ENCODE measurements at places on chromosomes 2 and 18. TPM values are rescaled to one million over a fixed set of nuclear protein-coding genes. Genes with fewer than 3 reads are reported as not detected.

Gene SOWAHC
- 0.09 TPM for total RNA-seq

DNA sequence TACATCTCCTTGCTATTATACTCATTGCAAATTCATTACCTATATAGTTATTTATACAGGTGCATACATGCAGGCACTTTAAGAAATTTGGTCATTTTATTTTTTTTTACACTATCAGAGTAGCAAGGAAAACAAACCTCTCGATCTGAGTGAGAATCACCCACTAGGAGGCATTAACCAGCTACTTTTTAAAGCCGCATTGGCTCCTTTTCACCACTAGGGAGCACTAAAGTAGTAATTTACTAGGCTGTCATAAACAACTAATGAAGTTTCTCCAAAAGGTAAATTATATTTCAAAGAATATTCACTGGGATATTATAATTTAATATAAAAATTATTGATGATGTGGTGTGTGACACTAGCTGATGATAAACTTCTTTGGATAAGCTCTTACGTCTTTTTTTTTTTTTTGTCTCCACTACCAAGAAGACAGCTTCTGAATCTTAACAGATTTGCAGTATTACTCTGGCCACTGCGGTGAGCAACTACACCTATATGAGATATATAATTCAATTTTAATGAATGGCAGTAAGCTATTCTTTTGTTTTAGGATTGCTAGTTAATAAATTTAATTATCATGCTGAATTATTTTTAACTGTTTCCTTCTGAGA is 101.9 kb downstream of the NOL4 start:
- no peak for DNase-seq

Gene RSAD2
- total RNA-seq: 83.0 TPM

GRCh38 chr2:216713691-216714336 is 18.5 kb upstream of the IGFBP5 start:
- DNase-seq: no peak

GRCh38 chr2:169964740-169965139 is 137.5 kb downstream of the UBR3 start:
- no peak for DNase-seq

Gene PFN4
- total RNA-seq: not detected

DNA sequence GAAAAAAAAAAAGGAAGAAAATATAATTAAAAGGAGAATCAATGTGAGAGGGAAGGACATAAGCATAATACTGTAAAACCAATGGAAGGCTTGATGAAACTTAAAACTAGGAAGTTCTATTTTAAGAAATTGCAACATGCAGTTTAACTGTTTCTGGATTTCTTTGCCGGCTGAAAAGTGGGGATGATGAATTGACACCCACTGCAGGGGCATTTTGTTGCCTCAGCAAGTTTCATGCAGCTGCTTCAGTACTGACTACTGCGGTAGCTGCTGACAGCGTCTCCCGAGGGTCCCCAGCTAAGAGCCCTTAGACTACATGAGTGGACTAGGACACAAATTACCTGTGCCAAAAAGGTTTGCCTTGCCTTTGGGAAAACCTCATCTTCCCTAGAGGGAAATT is 69.2 kb downstream of the B3GNT2 start:
- DNase-seq: no peak

GRCh38 chr2:67712484-67712883 is 315.4 kb downstream of the ETAA1 start:
- no peak for DNase-seq

DNA sequence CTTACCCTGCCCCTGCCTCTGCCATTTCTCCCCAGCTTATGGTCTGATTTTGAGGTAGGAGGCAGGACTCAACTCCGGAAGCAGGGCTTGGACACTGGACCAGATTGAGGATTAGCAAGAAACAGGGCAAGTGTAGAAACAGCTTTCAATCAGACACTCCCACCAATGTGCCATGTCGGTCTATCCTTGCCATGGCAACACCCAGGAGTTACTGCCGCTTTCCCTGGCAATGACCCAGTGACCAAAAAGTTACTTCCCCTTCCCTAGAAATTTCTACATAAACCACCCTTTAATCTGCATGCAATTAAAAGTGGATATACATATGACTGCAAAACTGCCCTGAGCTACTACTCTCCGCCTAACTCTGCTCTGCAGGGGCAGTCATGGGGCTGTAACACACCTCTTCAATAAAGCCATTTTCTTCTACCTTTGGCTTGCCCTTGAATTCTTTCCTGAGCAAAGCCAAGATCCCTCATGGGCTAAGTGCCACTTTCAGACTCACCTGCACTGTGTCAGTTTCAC is 156.7 kb downstream of the LPIN1 start:
- no peak for DNase-seq

Gene DOCK10
- 271 TPM for total RNA-seq

GRCh38 chr2:96154506-96155380 is 9.5 kb upstream of the DUSP2 start:
- DNase-seq: no peak

GRCh38 chr2:50558182-50558581 is 473.8 kb downstream of the NRXN1 start:
- no peak for DNase-seq

DNA sequence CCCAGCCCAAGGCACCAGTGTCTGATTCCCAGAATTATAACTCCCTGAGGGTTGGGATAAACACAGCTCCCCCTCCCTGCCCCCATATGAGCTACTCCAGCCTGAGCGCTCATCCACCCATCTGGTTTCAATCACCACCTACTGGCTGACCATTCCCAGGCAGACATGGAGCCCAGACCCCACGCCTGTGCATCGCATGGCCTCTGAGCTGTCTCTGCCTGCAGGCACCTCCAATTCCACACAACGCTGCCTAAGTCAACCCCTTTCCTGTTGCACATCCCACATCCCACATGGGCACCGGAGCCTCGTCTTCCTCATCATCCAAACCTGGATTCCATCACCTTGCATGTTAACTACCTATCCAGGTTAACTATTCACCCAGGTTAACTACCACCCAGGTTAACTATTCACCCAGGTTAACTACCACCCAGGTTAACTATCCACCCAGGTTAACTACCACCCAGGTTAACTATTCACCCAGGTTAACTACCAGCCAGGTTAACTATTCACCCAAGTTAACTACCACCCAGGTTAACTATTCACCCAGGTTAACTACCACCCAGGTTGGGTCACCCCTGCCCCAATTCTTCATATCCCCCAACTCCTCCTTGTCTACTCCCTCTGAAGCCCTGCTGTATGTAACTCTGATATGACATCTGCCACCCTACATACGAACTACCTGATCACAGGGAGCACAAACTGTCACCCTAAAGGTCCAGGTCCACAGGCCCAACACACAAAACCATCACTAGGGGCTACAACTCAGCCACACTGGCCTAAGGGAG is 47.8 kb downstream of the TEX51 start:
- no peak for DNase-seq

Gene GAREM1
- not detected for total RNA-seq

Gene MAB21L4
- not detected for total RNA-seq

- DNase-seq: no peak
Observed at GRCh38 chr2:146867477-146867986, 977.3 kb upstream of the ACVR2A start.

Gene CD226
- total RNA-seq: 83.3 TPM

GRCh38 chr2:156892467-156893281 is 364.8 kb upstream of the GALNT5 start:
- no peak for DNase-seq

GRCh38 chr2:54396798-54397197 is 59.3 kb upstream of the SPTBN1 start:
- DNase-seq: no peak

- DNase-seq: no peak
Observed at GRCh38 chr2:242044313-242044590, 174.7 kb downstream of the RTP5 start.

DNA sequence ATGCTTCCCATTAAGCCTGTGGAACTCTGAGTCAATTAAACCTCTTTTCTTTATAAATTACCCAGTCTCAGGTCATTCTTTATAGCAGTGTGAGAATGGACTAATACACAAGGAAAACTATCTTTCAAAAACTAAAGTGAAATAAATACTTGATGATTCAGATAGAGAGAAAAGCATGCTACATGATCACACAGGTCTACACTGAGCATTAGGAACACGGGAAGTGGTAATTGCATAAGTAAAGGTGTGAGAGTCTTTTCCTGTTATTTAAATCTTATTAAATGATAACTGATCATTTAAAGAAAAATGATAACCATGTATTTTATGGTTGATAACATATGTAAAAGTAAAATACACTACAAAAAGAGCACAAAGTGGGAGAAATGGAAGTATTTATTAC is 812.0 kb upstream of the RAB6C start:
- no peak for DNase-seq

GRCh38 chr18:13501891-13502290 is 224.5 kb downstream of the FAM210A start:
- DNase-seq: peak; percentile 73

Gene INHBB
- total RNA-seq: not detected

DNA sequence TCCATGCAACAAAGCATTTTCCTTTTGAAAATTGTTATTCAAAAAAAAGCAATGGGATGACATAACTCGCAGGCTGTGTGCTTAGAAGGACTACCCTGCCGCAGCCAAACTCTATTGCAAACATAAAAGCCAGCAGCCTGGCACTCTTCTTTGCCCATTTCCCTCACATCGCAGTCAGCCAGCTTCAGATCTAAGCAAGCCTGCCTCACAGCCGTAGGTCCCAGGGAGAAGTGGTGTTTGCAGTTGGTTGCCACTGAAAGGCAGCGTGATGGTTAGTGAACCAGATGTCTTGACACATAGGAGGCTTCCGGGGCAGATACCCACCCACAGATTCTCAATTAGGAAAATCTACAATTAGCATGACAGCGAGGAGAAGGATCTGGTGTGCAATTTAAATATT is 655.2 kb downstream of the RNF144A start:
- peak; percentile 57 for DNase-seq

DNA sequence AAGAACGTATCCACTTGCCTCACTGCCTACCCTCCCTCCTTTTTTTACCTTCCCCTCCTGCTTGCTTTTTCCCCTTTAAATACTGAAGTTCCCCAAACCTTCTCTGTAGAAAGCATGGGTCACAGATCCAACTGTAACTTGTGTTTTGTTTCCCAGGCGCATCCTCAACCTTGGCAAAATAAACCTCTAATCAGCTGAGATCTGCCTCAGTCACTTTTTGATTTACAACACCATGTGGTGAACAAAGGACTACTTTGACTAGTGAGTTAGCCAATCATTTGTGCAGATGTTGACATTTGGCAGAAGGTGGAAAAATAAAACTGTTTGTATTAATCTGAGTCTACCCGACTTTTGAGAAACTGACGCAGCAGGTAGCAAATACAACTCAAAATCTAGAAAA is 23.3 kb upstream of the MCM6 start:
- DNase-seq: no peak

DNA sequence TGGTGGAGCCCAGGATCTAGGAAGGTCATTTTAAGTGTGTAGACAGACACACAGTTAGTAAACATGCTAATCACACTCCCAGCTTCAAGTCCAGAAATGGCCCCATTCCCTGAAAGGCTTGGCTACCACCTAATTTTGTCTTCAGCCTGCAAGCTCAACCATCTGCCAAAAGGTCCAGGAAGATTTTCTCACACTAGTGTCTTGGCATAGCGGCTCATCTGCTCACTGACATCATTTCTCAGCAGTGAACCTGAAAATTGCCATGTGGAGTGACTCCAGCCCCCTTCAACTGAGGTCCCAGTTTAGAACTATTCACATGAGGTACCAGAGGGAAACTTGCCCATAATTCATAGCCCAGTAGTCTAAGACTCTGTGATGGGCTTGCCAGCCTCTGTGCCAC is 748.9 kb downstream of the LRP1B start:
- no peak for DNase-seq

Gene FEV
- total RNA-seq: not detected

GRCh38 chr2:192877159-192877558 is 682.4 kb upstream of the TMEFF2 start:
- DNase-seq: no peak

Gene CAPG
- total RNA-seq: 204 TPM

- no peak for DNase-seq
Observed at GRCh38 chr2:146532009-146532408, 1312.8 kb upstream of the ACVR2A start.

DNA sequence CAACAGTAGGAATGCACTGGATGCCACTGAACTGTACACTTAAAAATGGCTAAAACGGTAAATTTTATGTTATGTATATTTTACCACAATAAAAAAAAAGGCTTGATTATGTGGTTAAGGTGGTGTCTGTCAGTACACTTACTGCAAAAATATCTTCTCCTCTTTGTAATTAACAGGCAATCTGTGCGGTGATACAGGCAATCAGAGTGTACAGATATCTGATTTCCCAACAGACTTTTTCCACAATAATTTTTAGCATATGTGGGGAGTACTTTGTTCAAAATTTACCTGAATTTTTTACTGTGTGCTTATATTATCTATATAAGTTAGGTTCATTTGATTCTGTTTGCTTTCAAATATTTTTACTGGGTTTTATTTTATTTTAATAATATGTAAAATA is 175.0 kb upstream of the PGAP1 start:
- DNase-seq: no peak

DNA sequence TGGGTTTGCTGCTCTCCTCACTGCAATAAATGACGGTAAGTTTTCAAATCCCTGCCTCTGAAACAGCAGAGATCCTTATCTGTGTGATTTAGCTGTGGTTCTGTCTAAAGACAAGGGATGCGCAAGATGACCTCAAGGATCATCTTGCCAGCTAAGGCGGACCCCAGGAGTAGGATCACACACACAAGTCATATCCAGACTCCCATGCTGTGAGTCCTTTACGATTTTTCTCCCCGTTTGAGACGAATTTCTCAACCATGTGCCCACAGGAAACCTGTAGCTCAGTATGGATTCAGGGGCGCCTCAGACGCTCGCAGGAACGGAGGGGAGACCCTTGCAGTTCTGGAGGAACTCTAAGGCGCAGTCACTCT is 11.1 kb upstream of the DCTN1 start:
- peak; percentile 44 for DNase-seq

Data from activated CD8-positive, alpha-beta memory T cell treated with anti-CD3 and anti-CD28 coated beads, Interleukin-2, amount 10 ng/mL, durations not matched to agents 7 days and 5 days (primary cell).